G401 (cell line): ENCODE measurements at places on chromosomes 5 and 9. TPM values are rescaled to one million over a fixed set of nuclear protein-coding genes. Genes with fewer than 3 reads are reported as not detected.

DNA sequence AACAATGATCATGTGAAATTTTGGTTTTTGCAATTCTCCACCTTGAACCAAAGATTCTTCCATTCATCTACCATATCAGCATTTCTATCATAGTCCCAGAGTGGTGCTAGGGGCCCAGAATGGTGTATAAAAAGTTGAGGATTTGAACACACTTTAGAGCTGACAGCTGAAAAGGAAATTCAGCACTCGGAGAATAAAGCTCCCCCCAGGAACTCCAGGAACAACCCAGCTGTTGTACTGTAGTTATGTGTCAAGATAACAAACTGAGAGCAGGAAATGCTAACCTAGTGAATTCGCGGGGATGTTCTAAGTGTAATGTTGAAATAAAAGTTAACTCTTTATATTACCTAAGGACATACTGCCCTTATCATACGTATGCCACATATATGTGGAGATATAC, 216.7 kb downstream of the NFIB start:
- no peak for DNase-seq

PRR16 gene
- 0.49 TPM in 1 of 2 replicates, not detected in the other for total RNA-seq

- DNase-seq, result no peak
Measured at GRCh38 chr9:79026316-79026715, 545.4 kb upstream of the TLE4 start.

DNA sequence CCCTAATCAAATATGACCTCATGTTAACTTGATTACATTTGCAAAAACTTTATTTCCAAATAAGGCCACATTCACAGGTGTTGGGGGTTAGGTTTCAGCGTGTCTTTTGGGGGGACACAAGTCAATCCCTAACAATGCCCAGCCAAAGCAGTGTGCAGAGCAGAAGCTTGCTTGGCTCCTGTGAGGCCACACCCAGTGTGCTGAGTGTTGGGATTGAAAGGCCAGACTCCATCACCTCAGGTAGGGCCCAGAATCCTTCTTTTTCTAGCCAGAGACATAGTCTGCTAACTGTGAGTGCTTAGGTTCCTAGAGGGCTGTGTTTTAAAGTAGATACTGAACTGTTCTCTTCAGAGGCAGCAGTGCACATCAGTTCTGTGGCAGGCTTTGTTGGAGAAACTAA, 27.9 kb downstream of the KDM4C start:
- DNase-seq, result no peak

CLPTM1L gene
- 177 and 229 TPM in 2 replicates for total RNA-seq

GRCh38 chr5:16886793-16887345, 49.2 kb downstream of the MYO10 start:
- no peak for DNase-seq
